Fibroblast of skin of abdomen (primary cell): ENCODE measurements at places on chromosomes 7 and 10.

- no peak for DNase-seq
Observed at GRCh38 chr10:124709861-124710260, 34.3 kb downstream of the FAM53B start.

- DNase-seq: peak; percentile 63
Observed at GRCh38 chr7:128167042-128167701, 73.9 kb upstream of the LEP start.

DNA sequence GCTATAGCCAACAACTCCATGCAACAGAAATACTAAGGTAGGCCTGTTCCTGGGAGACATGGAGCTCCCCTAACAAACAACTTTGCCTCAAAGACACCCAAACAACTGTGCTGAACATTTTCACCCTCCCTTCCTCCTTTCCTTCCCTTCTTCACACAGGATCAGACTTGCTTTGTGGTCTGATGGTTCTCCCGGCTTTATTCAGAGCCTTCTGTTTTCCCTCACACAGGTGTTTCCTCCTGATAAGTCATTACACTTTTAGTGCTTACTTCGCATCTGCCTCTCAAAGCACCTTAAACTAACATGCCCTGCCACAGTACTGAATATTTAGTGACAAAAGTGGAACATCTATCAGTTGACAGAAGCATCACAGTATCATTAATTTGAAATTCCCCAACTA is 56.3 kb upstream of the YAE1 start:
- DNase-seq: no peak

DNA sequence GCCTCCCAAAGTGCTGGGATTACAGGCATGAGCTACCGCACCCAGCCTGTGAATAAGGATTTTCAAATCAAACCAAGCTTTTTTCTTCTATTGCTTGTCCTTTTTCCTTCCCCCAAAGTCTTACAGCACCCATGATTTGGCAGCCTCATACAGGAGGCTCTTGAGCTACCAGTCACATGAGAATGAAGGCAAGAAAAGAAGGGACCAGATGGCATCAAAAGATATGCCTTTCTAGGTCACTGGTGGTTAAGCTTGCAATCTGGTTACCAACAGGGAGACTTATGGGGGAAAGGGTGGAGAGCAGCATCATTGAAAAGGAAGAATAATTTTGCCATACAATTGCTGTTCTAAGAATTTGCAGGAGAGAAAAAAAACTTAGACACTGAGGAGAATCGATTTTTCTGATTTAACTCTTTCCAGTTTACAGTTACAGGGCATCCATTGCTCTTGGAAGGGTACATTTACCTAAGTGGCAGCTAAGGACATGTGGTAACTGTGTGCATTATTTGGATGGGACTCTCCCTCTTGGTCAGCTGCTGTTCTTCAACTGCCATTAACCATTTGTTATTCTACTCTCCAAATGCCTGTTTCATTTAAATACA is 29.5 kb downstream of the SMNDC1 start:
- DNase-seq: no peak

GRCh38 chr10:49688261-49688846 is 8.9 kb downstream of the C10orf53 start:
- no peak for DNase-seq

DNA sequence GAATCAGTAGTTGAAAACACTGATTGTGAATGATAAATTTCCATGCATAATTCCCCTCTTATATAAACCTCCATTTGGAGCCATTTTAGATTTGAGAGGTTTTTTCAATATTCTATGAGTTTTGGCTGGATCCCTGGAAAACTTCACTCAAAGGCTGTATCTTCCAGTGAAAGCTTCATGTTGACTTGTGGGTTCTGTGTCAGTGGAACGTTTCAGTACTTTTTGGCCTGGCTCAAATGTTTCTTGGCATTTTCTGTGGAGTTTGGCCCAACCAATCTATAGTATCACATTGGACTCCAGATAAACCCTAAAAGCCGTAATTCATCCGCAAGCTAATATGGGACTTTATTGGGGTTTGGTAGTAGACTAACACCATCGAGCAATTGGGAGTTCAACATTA is 172.6 kb upstream of the PRPS1L1 start:
- no peak for DNase-seq

DNA sequence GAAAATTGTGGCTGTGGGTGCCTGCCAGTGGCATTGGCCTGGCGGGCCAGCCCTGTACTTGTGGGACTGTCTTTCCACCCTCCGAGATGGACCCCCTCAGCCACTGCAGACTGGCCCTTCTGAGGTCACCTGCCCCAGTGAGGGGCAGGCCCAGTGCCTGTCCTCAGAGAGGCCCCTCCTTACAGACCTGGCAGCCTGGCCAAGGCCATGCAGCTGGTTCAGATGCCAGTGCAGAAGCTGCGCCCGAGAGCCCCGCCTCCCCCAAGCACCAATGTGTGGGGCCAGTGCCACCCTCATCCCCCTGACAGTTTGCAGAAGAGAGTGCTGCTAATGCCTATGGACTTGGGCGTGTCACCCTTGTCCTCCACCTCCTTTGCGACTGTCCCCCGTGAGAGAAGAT is 10.0 kb downstream of the ZNF316 start:
- DNase-seq: no peak

- DNase-seq: no peak
Observed at GRCh38 chr7:141874787-141875186, 33.5 kb upstream of the PRSS37 start.

DNA sequence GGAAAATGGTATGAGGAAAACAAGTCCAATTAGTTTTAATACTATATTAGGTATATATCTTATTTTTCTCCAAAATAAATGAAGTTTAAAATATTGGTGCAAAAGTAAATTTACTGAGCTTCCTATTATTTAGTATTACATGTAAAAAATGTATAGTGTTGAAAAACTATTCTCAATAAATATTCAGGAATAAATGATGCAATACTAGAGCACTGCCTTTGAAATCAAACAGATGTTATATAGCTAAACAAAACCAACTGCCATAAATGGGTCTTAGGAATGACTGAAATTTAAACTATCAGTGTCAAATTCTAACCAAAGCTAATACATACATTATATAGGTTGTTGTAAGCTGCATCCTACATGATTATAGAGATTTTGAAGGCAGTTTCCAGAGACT is 1434.0 kb upstream of the LRRTM3 start:
- DNase-seq: peak; percentile 5

- peak; percentile 66 for DNase-seq
Observed at GRCh38 chr10:70458329-70459060, 17.0 kb upstream of the NODAL start.

DNA sequence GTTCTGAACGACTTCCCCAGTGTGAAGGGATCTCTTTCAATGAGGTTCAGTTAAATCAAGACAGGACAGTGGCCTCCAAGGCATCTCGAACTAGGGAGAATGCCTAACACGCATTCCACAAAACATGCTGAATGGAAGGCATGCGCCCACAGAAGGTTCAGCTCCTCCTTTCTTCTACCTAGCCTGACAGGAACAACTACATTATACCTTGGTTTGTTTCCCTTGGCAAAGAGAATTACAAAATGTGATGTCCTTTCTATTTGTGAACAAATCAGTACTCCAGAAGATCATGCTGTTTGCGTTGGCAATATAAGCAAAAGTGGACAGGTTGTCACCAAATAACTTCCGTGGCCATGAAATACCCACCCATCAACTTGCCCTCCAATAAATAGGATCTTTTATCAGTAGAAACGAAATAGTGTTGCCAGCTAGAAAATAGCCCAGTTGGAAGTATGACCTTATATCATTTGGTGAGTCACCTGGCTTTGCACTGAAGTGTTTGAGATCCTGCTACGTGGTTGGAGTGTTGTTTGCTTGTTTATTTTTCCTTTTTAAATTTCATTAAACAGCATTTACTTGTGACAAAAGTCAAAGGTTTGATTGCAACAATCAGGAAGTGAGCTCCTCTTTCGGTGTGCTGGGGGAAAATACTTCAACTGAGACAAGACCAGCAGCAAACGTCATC is 117.0 kb upstream of the FAM204A start:
- DNase-seq: no peak

DNA sequence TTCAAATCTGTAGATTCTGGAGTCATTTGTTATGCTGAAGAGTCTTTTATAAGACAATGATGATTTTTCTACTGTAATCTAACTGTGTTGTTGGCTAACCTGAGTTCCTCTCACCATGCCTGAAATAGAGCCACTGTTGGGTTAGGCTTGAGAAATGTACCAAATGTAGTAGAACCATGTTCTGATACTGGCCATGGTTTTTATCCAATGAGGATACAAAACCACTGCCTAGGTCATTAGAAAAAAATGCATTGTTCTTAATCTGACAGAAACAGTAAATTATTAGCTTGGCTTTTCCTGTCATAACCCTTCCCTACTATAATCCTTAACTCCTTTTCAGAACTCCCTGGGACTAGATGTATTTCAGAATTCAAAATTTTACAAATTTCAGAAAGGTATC is 86.6 kb downstream of the RAPGEF5 start:
- DNase-seq: no peak

DNA sequence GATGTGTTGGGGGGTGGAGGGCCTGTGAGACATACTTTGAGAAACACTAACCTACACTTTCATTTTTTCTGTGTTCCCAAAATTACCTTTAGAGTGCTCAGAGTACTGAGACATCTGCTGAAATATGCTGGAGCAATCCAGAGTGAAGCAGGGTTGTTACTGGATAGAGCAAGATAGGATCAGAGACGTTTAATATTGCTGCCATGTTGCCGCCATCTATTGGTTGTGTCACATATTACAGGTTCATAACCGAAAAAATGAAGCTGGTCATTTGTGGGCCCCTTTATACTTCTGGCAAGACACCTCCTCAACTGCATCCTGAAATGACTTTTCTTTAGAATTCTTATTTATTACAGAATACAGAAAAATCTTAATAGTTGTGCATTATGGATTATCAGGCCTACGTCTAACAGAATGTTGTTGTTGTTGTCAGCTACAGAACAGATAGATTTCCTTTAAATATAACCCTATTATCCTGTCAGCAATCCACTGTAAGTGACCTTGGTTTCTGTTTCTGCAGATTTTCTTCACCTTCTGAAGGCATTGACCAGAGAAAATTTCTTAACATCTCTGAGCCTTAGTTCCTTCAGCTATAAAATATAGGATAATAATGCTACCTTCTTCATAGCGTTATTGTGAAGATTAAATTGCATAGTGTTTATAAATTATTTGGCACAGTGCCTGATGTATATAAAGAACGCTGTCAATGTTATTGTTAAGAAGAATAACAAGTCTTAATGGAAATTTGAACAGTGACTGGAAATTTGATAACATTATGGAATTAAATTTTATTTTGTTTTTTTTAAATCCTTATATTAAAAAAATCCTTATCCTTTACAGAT is 16.2 kb upstream of the DLD start:
- DNase-seq: peak; percentile 59

- peak; percentile 47 for DNase-seq
Observed at GRCh38 chr10:12194752-12195271, 879 bp downstream of the NUDT5 start.

DNA sequence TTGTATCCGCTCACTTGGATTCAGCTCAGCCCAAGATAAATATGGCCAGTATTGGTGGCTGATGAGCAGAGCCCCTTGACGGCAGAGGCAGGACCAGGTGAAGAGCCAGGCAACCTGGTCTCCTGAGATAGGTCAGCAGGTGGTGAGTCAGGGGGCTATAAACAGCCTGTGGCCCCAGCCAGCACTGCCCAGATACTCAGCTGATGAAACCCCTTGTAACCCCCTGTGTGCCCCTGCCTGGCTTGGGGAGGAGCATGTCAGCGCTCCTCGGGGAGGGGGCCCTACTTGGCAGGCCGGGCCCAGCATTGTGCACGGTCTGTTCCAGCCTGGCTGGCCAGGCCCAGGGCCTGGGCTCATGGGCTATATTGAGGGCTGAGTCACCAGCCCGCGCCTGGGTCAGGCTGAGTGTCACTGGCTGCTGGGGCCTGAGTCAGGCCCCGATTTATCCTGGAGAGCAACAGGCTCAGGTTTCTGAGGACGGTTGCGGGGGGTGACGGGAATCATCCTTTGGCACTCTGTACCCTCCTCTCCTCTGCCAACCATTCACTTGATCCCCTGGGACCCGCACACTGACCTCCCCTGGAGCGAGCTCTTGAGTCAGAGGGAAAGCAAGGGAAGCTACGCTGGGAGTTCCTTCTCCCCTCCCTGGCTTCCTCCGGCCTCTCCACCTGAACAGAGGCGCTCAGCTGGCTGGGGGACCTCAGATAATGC is 2.8 kb upstream of the FLNC start:
- peak; percentile 79 for DNase-seq

GRCh38 chr10:86064219-86064618 is 302.4 kb downstream of the GRID1 start:
- DNase-seq: no peak

DNA sequence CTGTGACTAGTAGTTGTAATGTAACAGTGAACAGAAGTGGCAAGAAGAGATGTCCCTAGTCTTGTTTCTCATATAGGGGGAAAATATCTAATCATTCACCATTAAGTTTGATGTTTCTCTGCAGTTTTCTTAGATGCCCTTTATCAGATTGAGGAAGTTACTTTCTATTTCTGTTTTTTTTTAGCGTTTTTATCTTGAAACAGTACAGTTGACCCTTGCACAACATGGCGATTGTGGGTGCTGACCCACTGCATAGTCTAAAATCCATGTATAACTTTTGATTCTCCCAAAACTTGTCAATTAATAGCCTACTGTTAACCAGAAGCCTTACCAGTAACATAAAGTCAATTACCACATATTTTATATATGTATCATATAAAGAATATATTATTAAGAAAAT is 192.0 kb downstream of the ADK start:
- no peak for DNase-seq
